Activated CD4-positive, alpha-beta T cell treated with anti-CD3 and anti-CD28 coated beads for 36 hours (primary cell): ENCODE measurements at places on chromosomes 2 and 18. TPM values are rescaled to one million over a fixed set of nuclear protein-coding genes. Genes with fewer than 3 reads are reported as not detected.

GRCh38 chr2:239266434-239266766, 134.4 kb downstream of the HDAC4 start:
- DNase-seq = no peak

DNA sequence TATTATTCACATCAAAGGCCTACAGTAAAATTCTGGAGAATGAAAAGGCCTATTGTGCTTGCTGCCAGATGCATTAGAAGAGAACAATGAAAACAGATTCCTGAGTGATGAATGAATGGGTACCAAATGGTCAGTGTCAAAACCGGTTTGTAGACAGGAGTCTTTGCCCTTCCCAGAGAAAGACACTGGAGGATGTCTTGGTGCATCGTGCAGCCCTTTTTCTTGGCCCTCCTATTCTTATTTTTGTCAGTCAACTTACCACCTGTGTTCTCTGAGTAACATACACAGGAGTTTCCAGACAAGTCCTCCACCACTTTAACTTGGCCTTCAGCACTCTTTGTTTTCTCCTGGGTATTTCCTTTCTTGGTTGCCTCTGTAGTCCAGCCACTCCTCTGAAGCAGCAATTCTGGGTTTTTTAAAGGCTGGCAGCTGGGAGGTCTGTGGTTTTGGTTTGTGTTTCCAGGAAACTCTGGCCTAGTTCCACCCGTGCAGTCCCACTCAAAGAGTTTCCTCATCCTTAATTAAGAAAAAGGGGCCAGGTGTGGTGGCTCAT, 29.4 kb downstream of the PSTPIP2 start:
- DNase-seq = peak; percentile 26

- no peak for DNase-seq
Measured at GRCh38 chr2:224956706-224957105, 85.6 kb downstream of the DOCK10 start.

- DNase-seq = no peak
Measured at GRCh38 chr18:59951591-59951990, 51.8 kb downstream of the PMAIP1 start.

GRCh38 chr18:37218022-37218590, 347.5 kb downstream of the CELF4 start:
- DNase-seq = no peak

- no peak for DNase-seq
Measured at GRCh38 chr2:171083451-171083850, 77.2 kb downstream of the TLK1 start.

GRCh38 chr2:36403675-36404230, 48.2 kb downstream of the CRIM1 start:
- peak; percentile 28 for DNase-seq

GRCh38 chr2:145066856-145067548, 547.1 kb upstream of the ZEB2 start:
- DNase-seq = no peak

DNA sequence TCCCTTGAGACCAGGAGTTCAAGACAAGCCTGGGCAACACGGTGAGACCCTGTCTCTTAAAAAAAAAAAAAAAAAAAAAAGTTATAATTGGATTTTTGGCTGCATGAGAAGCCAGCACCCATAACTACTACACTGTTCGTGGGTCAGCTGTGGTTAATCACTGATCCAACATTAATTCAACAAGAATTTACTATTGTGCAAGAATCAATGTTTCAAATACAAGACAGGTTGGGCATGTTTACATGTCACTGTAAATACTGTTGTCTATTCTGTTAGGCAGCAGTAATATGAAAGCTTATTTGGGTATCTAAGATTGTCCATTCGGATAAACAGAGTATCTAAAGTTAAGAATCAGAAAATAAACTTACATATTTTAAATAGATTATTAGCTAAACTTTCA, 62.3 kb downstream of the ESCO1 start:
- DNase-seq = no peak

DNA sequence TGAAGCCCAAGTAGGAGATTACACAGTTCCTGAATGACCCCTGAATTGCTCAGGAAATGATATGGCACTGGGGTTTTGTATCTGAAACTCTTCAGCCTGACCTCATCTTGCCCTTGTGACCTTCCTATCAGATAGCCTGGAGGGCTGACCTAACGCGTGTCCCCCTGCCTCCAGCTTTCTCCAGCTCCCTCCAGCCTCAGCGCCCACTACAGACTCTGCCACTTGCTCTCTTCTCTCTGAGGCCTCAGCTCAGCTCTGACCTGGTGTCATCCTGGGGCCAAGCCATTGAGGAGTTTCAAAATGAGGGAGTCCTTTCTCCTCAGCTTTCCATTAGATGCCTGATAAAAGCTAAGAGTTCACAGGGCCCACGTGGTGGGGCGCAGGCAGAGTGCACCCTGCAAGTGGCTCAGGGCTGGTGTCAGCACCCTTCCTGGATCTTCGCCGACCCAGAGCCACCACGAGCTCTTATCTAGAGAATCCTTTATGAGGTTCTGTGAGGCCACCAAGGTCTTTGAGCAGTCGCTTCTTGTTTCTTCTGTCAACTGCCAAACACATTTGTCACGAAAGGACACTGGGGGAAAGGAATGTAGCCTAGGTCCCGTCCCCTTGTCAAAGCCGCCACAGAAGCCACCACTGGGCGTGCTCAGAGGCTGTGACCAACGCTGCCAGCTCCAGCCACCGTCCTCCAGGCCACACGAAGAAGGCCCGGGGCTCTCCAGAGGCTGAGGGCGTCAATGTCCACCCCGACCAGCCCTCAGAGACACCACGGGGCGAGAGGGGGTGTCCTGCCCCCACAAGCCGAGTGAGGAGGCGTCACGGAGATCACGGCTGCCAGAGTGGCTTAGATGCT, 131.3 kb upstream of the GPC1 start:
- no peak for DNase-seq

- no peak for DNase-seq
Measured at GRCh38 chr2:71950256-71951082, 197.2 kb downstream of the CYP26B1 start.

DNA sequence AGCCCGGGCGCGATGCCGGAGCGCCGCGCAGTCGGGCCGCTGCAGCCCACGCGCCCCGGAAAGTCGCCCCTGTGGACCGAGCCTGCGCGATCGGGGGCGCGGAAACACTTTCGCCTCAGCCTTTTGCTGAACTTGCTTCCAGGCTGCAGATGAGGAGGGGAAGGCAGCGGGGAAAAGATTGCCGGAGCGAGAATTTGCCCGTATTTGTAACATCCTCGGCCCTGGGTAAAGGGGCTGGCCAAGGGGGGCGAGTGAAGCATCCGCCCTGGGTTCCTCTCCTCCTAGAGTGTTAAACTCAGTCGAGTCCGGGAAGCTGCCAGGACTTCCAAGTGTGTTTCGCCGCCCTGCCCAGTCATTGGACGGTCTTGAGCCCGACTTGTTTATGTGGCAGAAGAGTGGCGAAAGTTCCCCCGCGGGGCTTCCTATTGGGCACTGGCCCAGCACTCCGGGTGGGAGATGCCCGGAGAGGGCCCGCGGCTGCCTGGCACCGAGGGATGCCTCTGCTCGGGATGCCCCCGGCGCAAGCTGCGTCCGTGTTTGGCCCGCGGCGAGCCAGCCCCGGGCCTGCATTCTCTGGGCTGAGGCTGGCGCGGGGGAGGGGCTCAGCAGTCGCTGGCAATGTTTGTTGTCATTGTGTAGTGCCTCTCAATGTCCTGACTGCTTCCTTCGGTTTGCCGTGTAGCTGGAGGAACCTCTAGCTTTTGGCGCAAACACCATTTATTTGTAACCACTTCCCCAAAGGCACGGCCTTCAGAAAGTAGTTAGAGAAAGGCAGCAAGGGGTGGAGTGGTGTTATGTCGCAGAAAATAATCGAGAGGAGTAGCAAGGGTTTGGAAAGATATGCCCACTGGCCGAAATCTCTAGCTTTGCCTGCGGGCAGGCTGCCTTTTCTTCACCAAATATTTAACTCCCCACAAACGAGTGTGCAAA, 1.1 kb downstream of the CYBRD1 start:
- peak; percentile 49 for DNase-seq

GRCh38 chr2:216350214-216350791, 22.0 kb downstream of the MARCHF4 start:
- DNase-seq = peak; percentile 61

- no peak for DNase-seq
Measured at GRCh38 chr2:206368933-206369569, 74.3 kb upstream of the ADAM23 start.

The ANKAR gene
- 2.7 TPM for total RNA-seq

- DNase-seq = no peak
Measured at GRCh38 chr2:237497009-237497837, 10.2 kb downstream of the MLPH start.

DNA sequence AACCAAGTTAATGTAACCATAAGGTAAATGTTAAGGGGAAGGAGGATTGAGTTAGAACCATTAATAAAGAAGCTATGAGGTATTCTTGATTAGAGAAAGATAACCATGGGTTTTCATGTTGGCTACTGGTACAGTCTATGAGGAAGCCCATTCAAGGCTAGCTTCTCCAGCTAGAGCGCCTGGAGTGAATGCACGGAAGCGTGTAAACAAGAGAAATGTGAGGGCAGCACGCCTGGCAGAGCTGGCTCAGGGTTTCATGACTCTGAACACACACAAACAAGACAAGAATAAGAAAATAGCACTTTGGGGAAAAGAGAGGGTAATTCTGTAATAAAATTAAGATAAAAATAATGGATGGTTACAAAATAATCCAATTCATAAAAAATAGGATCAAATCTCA, 255.3 kb downstream of the PDE11A start:
- DNase-seq = no peak

DNA sequence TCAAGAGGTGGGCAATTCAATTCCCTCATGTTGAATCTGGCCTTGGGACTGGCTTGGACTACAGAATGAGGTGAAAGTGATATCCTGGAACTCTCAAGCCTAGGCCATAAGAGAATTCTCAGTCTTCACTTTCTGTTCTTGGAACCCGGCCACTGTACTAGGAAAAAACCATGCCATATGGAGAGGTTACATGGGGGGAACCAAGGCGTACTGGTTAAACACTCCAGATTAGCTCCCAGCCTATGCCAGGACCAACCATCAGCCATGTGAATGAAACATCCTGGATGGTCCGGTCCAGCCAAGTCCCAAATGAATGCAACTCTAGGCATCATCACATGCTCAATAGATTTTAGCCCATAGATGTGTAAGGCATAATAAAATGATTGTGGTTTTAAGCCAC, 56.4 kb downstream of the ZNF385B start:
- no peak for DNase-seq

- DNase-seq = no peak
Measured at GRCh38 chr2:45253151-45253550, 243.9 kb upstream of the SIX2 start.

The SLC16A14 gene
- 1.2 TPM for total RNA-seq

GRCh38 chr2:228688007-228688645, 506.6 kb upstream of the SPHKAP start:
- no peak for DNase-seq
